ENCODE measurements at places on chromosomes 6 and 20.

- no peak for DNase-seq
Measured at GRCh38 chr6:169542491-169542890, 159.3 kb downstream of the WDR27 start.

- DNase-seq, result no peak
Measured at GRCh38 chr6:66772800-66773199, 1065.8 kb upstream of the EYS start.

DNA sequence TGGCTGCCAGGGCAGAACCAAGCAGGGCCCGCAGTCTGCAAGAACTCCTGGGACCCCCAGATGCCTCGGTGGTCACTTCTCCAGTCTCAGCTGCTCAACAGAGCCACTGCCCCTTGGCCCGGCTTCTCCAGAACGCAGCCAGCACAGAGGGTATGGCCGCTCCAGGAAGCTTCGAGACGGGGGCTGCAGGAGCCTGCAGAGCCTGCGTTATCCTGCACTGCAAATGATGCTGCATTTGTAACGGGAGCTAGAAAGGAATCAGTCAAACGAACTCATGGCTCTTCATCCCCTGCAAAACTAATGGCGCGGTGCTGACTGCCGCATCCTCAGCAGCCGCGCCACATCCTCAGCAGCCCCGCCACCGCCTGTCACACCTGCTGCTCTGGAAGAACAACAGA, 254.9 kb downstream of the TAF4 start:
- no peak for DNase-seq

- no peak for DNase-seq
Measured at GRCh38 chr20:13648291-13649228, 9.8 kb upstream of the TASP1 start.

DNA sequence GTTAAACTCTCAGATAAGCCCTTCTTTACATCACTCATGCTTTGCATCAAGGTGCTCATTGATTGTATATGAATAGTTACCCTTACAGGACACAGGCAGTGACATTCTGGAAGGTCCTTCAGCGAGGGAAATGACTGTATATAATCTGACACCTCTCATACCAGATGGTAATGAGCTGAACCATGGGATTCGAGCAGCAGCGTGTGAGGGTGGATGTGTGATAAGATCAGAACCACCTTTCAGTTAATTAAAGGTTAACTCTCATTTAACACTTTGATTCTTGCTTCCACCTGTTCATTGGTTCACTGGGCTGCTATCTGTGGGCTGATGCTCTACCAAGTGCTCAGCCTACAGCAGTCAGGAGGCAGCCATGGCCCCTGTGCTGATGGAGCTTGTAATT, 24.2 kb downstream of the NEDD9 start:
- no peak for DNase-seq

- no peak for DNase-seq
Measured at GRCh38 chr6:149278997-149279396, 38.5 kb upstream of the TAB2 start.

GRCh38 chr6:105445481-105445880, 42.6 kb upstream of the PREP start:
- no peak for DNase-seq

DNA sequence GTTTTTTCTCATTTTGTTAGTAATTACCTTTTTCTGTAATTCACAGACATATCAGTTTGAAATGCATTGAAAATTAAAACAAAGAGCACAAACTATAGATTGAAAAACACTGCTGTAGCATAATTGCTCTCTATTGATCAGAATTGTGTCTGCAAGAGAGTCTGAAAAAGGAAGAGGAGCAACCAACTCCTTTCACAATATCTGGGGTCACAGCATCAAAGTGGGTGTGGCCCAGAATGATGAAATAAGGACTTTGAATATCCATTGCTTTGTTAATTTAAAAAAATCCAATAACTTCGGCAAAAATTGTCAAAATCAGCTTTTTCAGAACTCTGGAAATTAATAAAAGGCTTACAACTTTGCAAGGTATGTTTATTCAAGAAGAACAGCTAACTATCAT, 99.2 kb downstream of the MYLK4 start:
- DNase-seq, result no peak

- no peak for DNase-seq
Measured at GRCh38 chr6:127176146-127176545, 57.7 kb downstream of the RSPO3 start.

GRCh38 chr20:37749620-37750403, 56.0 kb downstream of the CTNNBL1 start:
- DNase-seq, result no peak

Data from activated T-helper 1 cell treated with anti-CD3 and anti-CD28 coated beads, Interleukin-2, amount 50 U/mL, for 16 hours (primary cell).